ENCODE measurements at places on chromosomes 4 and X.

DNA sequence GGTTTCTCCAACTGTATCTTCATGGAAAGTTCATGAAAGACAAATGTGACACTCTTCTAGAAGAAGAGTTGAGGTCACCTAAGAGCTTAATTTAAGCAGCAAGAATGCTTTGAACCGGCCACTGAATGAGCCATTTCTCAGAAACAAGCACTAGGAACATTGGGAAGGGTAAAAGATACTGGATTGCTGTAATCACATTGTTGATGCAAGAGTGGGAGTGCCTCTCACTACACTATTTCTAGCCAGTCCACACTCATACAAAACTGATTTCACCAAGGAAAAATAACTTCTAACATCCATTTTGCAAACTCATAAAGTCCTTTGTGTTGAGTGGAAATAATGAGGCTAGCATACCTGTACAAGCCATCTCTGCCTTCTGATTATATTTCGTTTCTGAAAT, 220.3 kb downstream of the RELL1 start:
- no peak for DNase-seq

- DNase-seq: no peak
Observed at GRCh38 chrX:124209792-124210576, 122.5 kb upstream of the TEX13D start.

DNA sequence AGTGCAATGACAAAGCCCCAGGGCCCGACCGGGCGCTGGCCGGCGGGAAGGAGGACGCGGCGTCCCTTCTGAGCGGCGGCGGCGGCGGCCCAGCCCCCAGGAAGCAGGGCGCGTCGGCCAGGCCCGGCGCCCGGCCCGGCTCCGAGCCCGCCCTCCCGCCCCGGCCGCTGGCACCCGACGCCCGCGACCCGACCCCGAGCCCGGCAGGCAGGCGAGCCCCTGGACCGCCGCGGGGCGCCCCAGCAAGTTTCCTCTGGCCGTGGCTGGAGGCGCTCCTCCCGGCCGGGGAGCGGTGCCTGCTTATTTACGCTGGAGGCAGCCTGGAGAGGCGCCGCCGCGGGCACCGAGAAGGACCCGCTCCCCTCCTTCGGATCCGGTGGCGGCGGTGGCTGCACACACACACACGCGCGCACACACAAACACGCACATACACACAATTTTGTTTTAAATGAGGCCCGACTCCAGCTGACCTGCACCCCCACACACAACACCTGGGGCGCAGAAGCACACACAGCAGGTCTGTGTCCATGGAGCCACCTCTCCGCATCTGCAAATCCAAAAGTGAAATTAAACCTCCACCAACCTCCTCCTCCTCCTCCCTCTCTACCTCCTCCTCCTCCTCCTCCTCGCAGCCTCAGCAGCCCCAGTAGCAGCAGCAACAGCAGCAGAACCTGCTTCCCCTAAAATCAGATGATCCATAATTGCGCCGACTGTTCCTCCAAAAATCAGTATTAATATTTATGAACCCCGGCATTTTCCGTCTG, 669 bp downstream of the IRF2 start:
- DNase-seq: peak; percentile 18

DNA sequence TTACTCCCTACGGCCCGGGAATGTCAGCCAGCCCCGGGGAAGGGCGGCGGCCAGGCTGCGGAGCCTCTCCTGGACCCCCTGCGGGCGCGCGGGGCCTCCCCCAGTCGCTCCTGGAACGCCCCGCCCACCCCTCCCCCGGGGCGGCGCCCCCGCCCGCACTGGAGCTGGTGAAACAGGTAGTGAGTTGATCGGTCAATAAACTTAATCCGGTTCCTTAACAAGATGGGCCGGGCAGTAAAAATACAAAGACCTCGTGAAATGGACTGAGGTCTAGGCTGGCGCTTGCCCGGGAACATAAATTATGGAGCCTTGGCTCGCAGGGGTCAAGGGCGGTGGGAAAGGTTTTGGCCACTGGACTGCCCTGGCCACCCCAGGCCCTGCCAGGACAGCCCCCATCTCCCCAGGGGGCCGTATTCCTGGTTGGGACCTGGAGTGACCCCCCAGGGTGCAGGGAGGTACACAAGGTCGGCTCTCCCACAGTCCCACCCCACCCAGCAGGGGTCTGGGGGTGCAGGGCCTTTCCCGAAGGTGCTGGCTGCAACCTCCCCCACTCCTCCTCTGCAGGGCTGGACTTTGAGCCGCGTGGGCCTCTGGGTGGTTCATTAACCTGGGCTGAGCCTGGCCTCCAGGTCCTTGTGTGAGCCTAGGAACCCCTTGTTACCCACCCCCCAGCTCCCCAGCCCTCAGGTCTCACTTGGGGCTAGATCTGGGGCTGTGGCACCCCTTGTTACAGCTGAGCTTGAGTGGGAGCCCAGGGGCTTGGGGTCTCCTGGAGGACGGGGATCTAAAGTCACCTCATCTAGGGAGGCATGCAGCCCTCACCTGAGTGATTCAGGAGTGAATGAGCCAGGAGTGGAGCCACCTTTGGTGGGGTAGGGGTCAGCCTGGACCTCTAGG, 2.5 kb downstream of the FGFR3 start:
- no peak for DNase-seq

GRCh38 chrX:40761762-40762161, 26.4 kb upstream of the MED14 start:
- no peak for DNase-seq

GRCh38 chrX:23871905-23872546, 35.7 kb downstream of the APOO start:
- DNase-seq: no peak

GRCh38 chrX:111837197-111837596, 38.8 kb upstream of the TRPC5OS start:
- no peak for DNase-seq

- no peak for DNase-seq
Observed at GRCh38 chr4:183674153-183674552, 15.1 kb downstream of the TRAPPC11 start.

DNA sequence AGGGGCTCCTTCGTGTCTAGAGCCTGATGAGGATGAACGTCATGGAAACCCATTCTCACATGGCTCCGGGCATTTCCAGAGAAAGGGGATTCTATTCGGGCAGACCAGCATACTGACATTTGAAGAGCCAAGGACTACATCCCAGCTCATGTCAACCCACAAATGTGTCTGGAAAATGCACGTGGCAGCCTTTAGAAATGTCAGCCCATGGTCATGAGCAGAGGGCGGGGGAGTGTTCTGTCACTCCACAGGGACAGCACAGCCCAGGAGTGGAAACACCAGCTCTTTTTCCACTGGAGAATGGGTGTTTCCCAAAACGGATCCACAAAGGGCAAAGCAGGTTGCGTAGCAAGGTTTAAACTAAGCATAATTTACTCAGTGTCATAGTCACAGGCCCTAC, 207.0 kb downstream of the BCOR start:
- no peak for DNase-seq

All from fibroblast of skin of abdomen (primary cell).